ENCODE measurements at places on chromosomes 7 and 10.

DNA sequence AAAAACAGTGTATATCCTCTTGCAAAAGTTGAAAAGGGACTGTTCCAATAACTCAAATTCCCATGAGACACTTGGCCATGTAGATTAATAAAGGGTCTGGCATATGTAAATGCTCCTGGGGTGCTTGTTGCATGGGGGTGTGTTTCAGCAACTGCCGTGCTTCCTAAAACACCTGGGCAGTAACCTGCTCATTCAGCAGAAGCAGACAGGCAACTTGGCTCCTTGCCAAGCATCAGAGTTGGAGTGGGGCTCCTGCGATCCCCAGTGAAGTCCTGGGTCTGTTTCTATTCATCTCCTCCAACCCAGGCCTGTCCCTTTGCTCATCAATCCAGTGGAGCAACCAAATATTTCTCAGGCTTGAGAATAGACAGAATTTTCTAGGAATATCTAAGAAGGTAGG lies 42.2 kb upstream of the ADAM12 start:
- DNase-seq: no peak

- DNase-seq: no peak
Observed at GRCh38 chr10:581776-582330, 107.6 kb downstream of the DIP2C start.

DNA sequence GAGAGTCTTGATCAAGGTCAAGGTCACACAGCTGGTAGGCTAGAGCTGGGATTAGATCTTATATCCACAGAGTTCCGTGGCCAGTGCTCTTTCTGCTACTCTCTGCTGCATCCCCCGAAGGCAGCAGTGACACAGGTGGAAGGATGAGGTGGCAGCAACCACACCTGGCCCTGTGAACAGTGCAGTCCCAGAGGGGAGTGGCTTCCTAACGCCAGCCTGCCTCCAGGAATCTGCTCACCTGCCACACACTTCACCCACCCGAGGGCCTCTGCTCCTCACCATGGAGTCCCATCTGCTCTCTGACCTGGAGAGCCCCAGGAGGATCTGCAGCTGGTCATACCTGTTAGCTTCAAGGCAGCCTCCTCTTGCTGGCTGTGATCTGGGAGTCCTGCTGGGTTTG lies 484.2 kb downstream of the PLXNA4 start:
- no peak for DNase-seq

DNA sequence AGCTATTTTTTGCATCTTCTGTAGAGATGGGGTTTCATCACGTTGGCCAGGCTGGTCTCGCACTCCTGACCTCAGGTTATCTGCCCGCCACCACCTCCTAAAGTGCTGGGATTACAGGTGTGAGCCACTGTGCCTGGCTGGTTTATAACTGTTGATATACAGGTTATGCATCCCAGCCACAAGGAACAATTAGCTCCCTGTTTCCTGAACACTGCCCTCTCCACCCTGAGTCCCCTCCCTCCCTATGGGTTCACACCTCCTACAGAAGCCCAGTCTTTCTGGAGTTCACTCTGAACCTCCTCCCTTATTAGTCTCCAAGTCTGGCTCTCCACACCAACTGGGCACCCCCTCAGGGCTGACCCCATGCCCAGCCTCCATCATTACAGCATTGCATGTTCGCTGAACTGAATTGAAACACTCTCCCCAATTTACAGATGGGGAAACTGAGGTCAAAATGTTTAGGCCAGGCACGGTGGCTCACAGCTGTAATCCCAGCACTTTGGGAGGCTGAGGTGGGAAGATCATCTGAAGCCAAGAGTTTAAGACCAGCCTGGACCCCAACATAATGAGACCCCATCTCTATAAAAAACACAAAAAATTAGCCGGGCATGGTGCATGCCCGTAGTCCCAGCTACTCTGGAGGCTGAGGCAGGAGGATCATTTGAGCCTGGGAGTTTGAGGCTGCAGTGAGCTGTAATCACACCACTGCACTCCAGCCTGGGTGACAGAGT lies 1.7 kb upstream of the CLIP2 start:
- DNase-seq: no peak

GRCh38 chr10:86168256-86168655 lies 198.3 kb downstream of the GRID1 start:
- DNase-seq: no peak

- DNase-seq: no peak
Observed at GRCh38 chr10:116704926-116705325, 37.4 kb downstream of the HSPA12A start.

GRCh38 chr10:70578371-70578947 lies 24.1 kb downstream of the PRF1 start:
- DNase-seq: no peak

- no peak for DNase-seq
Observed at GRCh38 chr7:82156893-82157292, 286.7 kb downstream of the CACNA2D1 start.

- DNase-seq: no peak
Observed at GRCh38 chr10:51377932-51378599, 303.8 kb downstream of the PRKG1 start.

Measured in hippocampal formation (tissue), 2 donors.